ENCODE measurements at places on chromosomes 13 and 19.

DNA sequence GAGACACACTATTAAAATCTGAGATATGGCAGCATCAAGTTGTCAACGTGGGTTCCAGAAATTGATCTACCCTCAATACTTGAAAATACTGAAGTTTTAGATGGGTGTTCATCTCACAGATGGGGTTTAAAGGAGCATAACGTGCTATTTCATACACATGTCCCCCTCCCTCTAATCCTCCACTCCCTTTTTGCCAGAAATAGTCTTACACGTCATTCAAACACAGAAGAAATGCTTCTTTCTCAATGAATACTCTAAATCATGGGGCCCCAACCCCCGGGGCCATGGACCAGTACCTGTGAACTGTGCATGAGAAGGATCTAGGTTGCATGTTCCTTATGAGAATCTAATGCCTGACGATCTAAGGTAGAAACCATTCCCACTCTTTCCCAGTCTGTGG is 19.6 kb downstream of the KLF12 start:
- DNase-seq = no peak

GRCh38 chr13:31756346-31756745 is 17.0 kb downstream of the RXFP2 start:
- DNase-seq = no peak

GRCh38 chr13:48760626-48761025 is 106.9 kb downstream of the CYSLTR2 start:
- no peak for DNase-seq

GRCh38 chr13:42333613-42334328 is 61.8 kb downstream of the AKAP11 start:
- DNase-seq = peak; percentile 33

GRCh38 chr19:19530889-19531288 is 2.2 kb downstream of the YJEFN3 start:
- no peak for DNase-seq

DNA sequence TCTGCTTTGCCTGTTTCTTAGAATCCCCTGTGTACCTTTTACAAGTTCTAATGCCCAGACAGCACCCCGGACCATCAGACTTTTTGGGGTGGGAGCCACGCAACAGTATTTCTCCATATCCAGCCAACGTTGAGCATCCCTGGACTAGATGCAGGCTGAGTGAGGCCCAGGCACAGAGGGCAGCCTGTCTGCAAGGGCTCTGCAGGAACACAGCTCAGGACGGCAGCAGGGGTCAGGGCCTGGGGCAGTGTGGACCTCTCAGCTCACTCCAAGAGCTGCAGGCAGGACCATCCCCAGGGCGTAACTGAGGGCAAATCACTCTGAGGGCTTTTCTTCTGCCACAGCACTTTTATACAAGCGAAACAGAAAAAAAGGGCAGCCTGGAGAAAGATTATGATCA is 95.8 kb downstream of the DNAJC15 start:
- DNase-seq = no peak

DNA sequence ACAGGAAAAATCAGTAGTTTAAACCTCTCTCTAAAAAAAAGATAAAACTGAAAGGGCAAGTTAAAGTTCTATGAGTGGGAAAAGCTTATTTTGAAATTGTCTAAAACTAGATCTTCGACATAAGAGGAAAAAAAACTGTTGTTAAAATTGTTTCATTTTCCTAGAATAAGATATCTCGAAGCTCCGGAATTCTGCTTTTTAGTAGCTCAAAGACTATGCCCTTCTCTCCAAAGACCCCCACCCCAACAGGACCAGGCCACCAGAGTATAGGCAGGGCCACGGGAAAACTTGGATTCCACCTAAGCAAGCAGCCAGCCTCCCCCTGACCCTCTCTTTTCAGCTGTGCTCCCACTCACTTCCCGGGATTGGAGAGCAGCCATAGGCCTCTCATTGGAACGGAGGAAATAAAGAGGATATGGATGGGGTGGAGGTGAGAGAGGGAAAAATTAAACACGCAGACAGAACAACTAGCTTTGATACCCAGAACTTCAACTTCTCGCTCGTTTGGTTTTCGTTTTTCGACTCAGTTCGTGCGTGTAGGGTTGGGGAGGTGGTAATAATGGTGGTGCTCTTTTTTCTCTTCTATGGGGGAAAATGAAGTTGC is 3.0 kb downstream of the POU4F1 start:
- no peak for DNase-seq

DNA sequence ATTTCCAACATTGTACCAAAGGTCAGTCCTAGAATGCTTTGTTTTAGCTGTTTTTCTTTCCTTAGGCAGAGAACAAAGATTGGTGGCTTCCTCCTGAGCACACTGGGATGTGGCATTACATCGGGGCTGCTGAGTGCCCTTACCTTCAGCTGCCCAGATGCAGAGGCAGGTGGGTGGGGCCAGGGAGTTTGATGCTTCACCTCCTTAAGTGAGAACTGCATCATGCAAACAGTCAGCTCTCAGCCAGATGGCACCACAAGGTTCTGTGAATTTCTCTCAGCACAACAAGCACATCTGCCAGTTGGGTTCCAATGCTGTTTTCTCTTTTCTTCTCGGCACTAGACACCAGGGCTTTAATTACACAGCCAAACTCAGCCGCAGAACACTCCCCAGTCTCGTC is 87.4 kb upstream of the UBL3 start:
- no peak for DNase-seq

DNA sequence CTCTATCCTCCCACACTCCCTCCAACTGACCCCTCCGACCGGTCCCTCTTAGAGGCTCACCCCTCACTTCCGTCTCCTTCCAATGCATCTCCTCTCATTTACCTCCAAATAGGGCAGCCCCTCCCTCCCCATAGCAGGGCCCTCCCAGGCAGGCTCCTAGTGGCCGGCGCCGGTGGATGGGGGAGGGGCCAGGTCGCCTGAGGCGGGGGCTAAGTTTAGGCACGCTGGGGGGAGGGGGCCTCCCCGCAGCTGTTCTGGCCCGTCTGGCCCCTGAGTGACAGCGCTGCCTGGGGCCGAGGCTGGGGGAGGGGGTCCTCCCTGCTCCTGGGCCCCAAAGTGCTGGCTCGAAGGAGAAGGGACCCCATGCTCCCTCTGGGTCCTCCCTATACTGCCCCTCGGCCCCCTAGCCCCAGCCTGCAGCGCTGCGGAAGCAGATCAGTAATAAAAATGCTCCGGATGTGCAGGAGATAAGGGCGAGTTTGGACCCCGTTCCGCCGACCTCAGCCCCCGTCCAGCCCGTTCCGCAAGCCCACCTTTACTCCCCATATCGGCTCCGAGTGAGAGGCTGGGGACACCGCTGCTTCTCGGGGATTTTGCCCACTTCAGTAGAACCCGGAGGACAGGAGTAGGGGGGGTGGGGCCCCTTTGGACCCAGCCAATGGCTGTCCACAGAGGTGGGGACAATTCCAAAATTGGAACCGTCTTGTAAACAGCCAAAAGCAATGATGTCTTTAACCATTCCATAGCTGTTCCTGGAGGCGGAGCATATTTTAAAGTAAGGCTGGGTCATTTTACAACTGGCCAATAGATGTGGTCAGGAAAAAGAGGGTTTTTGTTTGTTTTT is 4.0 kb downstream of the RTN2 start:
- peak; percentile 79 for DNase-seq

DNA sequence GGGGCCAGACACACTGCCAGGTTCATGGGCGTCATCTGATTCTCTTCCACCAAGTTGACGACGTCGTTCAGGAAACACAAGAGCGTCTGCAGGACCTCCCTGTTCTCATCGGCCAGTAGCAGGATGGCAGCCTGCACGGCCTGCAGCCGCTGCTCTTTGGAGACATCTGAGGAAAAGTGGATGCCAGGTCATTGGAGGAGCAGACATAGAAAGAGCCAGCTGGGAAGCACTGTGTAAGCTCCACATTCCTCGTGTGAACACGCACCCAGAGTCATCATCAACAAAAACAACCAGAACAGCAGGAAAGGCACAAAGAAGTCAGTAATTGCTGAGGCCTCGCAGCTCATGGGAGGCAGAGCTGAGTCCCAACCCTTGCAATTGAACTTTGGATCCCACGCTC is 96.5 kb downstream of the KL start:
- no peak for DNase-seq

- no peak for DNase-seq
Observed at GRCh38 chr13:60850526-60850925, 453.5 kb downstream of the TDRD3 start.

DNA sequence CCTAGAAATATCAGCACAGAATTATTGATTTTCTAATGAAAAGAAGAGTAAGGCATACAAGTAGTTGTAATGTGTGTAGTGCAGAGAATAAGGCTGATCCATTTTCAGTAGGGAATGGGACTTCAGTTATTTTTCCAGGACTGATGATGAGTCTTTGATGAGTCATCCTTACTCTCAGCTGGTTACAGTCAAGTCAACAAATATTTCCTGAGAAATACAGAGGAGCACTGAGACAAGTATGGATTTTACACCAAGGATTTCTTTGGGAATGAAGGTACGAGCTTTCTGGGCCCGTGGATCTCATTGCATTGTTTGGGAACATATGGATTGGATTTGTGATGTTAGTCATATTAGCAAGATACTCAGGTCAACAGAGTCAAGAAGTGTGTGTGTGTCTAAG is 502.7 kb downstream of the FGF9 start:
- DNase-seq = no peak

DNA sequence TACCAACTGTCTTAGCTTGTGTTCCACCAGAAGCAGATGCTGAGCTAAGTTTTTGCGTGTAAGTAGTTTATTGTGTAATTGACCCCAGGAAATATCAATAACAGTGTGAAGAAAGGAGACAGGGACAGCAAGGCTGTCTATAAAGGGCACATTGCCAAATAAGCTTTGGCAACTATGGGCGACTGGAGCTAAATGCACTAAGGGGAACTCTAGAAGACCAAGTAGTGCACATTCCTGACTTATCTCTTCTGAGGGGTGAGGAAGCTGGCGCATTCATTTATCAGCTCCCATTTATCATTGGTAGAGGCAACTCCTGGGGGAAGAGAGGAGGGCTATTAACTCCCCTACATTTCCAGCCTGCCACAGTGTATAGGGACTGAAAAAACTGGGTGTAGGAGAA is 135.0 kb downstream of the DLEU7 start:
- no peak for DNase-seq

GRCh38 chr13:50921706-50922105 is 12.1 kb downstream of the RNASEH2B start:
- DNase-seq = no peak

- no peak for DNase-seq
Observed at GRCh38 chr19:6226012-6226411, 53.8 kb downstream of the MLLT1 start.

DNA sequence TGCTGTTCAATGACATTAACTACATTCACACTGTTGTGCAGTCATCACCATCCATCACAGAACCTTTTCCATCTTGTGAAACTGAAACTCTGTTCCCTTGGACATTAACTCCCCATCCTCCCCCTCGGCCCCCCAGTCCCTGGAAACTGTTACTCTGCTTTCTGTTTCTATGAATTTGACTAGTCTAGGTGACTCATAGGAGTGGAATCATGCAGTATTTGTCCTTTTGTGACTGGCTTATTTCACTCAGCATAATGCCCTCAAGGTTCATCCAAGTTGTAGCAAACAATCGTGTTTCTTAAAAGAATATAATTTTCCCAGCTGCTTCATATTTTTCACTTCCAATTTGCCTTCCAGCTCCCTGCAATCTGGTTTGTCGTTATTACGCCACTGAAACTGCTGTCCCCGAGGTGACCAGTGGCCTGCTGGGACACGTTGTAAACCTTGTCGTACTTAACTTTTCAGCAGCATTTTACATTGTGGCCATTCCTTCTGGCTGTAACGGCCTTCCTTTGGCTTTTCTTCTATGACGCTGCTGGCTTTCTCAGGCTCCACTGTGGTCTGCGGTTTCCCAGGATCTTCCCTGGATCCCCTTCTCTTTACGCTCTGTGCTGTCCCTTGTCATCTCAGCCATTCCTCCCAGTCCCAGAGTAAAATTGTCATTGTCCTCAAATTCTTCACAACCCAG is 74.0 kb downstream of the DHRS12 start:
- DNase-seq = no peak

- no peak for DNase-seq
Observed at GRCh38 chr13:50549221-50549942, 294.1 kb downstream of the DLEU7 start.

DNA sequence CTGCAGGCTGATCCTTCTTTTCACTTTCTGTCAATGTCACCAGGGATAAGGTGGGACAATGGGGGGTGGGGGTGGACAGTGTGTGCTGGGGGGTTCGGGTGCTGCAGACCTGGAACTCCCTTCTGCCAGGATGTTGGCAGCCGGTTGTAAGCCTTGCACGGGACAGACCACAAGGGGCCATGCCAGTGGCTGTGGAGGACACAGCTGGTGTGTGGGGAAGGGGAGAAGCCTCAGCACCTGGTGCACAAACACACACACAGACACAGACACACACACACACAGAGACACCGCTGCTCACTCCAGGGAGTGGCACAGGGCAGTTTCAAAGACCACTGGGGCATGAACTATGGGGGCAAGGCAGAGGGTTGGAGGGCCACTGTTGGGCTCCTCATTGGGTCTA is 3.6 kb downstream of the F2RL3 start:
- no peak for DNase-seq

DNA sequence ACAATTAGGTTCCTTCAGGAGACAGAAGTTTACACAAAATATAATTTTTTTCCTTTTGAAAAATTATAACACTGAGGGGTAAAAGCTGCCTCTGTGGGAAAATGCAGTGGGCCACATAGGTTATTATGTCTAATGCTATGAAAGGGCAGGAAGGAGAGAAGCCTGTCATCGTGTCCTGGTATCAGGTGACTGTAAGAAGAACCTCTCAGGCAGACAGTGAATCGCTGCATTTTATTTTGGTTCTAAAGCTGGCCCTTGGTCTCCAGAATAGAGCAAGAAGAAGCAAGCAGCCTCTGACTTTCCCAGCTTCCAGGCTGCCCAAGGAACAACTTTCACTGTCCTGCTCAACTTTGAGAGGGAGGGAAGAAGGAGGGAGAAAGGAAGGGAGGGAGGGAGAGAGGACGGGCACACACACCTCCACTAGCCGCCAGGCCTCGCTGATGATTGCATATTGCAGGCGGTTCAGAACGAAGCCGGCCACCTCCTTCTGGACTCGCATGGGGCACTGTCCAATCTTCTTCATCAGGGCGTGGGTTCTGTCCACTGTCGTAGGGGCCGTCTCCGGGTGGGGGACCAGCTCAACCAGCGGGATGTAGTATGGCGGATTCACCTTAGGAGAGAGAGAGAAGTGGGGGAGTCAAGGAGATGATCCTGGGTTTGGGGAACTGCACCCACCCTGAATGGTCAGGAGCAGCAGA is 93.8 kb downstream of the CRYL1 start:
- DNase-seq = no peak

DNA sequence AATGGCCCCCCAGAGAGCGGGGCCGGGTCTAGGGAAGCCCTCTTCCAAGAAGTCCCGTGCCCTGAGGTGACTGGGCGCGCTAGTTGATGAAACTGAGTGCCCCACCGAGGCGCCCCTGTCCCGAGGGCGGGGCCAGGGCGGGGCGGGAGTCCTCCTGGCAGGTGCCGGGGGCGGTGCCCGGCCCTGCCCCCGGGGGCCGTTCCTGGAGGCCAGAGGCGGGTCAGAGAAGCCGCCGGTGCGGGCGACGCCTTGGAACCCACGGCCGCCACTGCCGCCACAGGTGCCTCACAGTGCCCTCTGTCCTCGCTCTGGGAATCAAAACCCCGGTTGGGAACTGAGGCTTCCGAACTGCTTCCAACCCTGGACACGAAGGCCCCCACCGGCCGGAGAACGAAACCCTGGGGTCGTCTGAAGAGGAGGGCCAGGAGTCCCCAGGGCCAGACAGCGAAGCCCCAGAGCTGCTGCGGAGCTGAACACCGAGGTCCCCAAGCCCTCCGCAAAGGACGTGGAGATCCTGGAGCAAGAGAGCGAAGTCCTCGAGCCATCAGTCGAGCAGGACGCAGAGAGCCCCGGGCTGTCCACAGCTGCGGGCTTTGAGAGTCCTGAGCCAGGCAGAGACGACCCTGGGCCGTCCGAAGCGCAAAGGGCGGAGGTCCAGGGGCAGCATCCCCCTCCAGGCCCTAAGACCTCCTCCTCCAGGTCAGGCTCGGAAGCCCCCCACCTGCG is at the start of gene MISP3:
MISP3 (plus strand) TSS at position 252 of the 726 bp plus-strand sequence. CDS start 524 bp downstream, outside the sequence.
- peak; percentile 49 for DNase-seq
